ENCODE measurements at places on chromosomes 2 and 18.

- DNase-seq = no peak
Measured at GRCh38 chr2:241772063-241772499, 4.5 kb upstream of the GAL3ST2 start.

GRCh38 chr2:171791361-171791760 lies 102.7 kb downstream of the SLC25A12 start:
- DNase-seq = no peak

GRCh38 chr2:188604579-188604978 lies 312.9 kb downstream of the GULP1 start:
- DNase-seq = no peak

DNA sequence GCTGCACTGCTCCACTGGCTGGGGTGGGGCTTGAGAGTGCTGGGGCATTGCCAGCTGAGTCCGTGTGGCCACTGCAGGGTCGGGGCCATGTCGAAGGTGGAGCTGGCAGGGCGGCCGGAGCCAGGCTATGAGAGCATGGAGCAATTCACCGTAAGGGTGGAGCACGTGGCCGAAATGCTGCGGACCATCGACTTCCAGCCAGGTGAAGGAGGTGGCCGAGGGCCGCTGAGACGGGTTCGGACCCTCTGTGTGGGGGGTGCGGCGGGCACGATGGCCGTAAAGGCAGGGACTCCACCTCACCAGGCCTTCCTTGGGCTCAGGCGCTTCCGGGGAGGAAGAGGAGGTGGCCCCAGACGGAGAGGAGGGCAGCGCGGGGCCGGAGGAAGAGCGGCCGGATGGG lies 2.1 kb downstream of the UCN start:
- no peak for DNase-seq

DNA sequence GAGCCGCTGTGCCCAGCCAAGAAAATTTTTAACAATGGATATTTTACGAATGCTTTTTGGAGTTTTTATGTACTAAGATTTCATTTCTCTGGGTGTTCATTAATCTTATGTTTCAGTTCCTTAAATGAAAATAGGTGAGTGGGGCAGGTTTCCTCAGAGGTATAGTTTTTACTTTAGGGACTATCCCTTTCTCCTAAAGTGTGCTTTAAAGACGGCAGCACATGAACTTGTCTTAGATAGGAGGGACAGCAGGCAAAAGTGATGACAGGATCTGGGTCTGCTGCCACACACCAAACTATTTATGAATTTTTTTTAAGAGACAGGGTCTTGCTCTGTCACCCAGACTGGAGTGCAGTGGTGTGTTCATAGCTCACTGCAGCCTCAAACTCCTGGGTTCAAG lies 8.0 kb upstream of the REL start:
- DNase-seq = no peak

DNA sequence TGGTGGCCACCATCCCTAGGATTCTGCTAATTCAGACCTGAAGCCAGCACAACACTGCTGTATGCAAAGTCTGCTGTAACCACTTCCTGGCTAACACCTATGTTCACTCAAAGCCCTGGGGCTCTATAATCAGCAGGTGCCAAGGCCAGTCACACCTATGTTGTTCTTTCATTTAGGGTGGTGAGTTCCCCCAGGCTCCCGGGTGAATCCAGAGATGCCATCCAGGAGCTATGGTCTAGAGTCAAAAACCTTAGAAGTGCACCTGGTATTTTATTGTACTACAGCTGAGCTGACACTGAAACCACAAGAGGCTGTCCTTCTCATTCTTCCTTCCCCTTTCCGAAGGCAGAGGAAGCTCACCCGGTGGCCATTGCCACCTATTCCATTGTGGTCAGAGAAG lies 46.2 kb upstream of the CCDC141 start:
- no peak for DNase-seq

DNA sequence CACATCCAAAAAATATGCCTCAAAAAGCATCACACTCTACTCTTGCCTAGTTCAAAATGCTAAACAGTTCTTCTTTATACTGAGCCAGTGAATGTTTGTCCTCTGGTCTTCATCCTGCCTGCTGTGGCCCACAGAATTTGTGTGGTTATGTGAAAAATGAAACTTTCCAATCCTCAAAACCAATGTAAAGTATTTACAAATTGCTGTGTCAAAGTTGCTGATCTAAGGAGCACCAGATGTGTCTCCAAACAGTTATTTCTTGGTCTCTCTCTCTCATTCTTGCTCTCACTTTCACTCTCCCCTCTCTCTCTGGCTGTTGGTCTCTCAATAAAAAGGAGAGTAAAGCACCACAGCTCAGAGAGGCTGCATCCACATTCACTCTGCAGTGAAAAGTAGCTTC lies 23.0 kb downstream of the EPHA4 start:
- no peak for DNase-seq

- no peak for DNase-seq
Measured at GRCh38 chr2:21585881-21586280, 462.1 kb downstream of the TDRD15 start.

GRCh38 chr2:110126906-110127305 lies 11.3 kb upstream of the MALL start:
- DNase-seq = no peak

GRCh38 chr2:233699424-233700027 lies 6.8 kb downstream of the UGT1A6 start:
- DNase-seq = no peak

DNA sequence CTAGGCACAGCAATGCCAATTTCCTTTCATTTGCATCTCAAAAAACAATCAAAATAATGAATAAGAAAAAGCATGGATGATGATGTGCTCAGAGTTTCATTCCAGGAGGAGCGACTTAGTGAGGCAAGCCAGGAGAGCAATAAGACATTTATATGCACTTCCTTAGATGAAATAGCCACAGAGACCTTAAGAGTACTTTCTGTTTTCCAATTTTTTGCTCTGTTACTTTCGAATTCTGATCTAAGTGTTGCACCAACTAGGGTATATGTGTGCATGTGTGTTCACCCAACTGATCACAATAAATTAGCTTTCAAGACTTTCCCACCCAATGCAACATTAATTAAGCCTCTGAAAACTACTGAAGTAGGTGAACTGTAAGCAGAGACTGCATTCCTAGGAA lies 709 bp downstream of the RAB27B start:
- no peak for DNase-seq

GRCh38 chr18:61080954-61081528 lies 252.2 kb upstream of the CDH20 start:
- DNase-seq = no peak

DNA sequence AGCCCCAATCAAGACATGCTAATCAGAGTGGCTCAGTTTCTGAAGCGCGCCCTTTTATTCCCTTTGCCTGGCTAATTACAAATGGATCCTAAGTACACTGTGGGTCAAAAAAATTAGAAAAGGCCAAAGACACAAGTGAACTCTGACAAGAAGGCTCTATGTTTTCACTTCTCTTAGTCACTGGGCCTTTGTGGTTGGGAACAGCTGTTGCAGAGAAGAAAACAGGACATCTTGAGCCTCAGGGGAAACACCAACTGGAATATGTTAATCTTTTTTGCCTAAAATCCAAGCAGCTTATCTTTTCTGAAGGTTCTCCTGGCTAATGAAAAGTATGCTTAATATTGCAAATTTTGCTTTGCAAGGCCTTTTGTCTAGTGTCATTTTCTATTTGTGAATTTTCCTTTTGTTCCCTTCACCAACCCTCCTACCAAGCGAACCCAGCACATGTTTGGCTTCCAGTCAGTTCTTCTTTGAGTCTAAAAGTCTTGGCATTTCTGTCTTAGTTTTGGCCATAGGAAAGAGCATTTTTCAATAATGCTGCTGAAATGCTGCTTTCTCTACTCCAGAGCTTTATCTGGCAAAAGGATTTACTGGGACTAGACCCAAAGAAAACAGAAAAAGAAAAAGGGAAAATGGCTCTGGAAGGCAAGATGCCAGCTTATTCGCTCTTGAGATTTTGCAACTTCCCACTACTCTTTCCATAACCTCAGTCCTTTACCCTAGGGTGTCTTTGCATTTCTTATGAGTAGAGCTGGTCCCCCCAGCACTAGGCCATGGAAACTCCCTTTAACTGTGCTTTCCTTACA lies 440.2 kb upstream of the ST6GAL2 start:
- no peak for DNase-seq

GRCh38 chr2:145086910-145087309 lies 567.0 kb upstream of the ZEB2 start:
- no peak for DNase-seq

DNA sequence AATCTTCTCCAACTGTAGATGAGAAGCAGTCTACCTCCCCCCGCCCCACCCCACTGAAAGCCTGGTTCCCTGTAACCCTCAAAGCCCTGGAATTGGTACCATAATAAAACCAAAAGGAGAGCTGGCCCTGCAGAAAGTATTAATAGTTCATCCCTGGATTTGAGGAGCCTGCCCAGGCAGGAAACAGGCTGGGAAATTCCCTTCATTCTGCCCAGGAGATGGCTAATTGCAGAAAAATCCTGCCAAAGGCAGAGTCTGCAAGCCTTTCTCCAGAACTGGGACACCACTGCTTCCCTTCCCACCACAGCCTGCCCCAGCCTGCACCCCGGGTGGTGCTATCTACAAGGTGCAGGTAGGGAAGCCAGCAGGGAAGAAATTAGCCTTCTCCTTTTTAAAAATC lies 16.3 kb downstream of the GKN2 start:
- no peak for DNase-seq

- no peak for DNase-seq
Measured at GRCh38 chr18:24990671-24991134, 361.3 kb downstream of the ZNF521 start.

DNA sequence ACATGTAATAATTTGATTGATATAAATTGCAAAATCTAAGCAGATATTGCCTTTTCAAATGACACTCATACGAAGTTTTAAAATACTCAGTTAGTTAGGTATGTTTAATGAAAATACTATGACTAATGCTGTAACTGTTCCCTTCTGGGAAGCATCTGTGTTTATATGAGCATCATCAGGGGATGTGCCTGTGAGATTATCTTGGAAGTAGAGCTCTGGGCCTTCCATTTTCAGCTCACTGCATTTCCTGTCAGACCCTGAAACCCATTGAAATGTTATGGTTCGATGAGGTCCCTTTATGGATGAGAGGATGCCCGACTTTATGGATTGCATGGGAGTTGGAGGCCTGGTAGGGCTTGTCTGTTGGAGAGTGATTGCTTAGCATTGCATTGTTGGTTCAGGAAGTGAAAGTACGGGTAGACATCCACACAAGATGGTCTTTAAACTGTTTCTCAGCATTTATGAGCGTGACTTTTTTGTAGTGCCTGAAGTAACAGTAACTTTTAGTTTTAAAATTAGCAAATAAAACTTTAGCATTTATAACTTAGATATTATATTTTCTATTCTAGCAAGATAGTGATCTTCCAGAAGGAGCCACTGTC lies 28.7 kb downstream of the ELP2 start:
- DNase-seq = no peak

DNA sequence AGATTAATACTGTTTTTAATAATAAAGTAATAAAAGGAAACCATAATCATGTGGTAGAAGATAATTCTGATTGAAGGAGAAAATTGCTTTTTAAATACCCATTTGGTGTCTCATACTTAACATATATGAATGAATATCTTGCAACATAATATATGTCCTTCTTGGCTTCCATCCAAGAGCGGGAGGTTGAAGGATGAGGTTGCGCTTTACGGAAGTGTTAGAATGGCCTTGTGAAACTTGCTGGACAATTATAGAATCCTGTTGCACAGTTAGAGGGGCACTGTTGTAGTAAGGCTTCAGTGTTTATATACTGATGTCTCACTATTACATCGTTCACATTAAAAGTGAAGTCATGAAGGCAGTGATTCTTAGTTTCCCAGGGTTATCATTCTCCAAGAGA lies 9.4 kb downstream of the INSIG2 start:
- DNase-seq = no peak

DNA sequence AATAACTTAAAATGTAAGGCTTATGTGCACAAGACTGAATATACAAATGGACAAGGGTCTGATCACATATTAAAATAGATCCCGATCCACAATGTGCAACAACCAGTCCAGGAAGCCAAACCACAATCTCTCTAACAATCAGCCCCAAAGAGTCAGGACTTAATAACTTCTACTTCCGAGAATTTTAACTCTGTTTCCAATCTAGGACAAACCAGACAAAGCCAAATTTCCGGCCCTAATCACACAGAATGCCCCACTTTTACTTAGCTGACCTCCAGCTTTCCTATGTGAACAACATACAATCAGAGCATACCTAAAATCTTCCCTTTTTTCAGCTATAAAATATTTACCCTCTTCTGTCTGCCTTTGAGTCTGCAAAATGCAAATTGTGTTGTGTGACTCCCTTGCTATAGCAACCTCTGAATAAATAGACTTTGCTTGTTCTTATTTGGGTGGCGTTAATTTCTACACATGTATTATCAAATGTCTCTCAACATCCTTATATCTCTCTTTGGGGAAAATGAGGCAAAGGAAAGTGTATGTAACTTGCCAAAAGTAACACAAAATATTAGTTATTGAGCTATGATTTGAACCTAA lies 381.9 kb upstream of the MC4R start:
- DNase-seq = no peak

- DNase-seq = no peak
Measured at GRCh38 chr2:181307203-181307991, 149.8 kb upstream of the ITGA4 start.

DNA sequence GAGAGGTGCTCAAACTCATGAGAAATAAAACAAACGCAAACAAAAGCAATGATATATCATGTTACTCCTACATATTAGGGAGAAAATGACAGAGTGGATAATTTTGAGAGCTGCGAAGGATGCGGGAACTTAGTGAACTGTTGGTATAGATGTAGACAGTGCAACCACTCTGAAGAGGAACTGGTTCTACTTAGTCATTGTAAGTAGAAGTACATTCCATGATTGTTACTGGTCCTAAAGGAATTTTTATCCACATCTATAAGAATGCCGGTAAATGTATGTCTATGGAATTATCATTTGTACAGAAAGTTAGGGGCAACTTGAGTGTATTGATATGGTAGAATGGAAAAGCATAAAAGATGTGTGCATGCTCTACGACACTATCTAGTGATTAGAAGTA lies 1238.4 kb downstream of the LRP1B start:
- DNase-seq = no peak

- DNase-seq = no peak
Measured at GRCh38 chr2:161104054-161104553, 56.1 kb upstream of the TANK start.

DNA sequence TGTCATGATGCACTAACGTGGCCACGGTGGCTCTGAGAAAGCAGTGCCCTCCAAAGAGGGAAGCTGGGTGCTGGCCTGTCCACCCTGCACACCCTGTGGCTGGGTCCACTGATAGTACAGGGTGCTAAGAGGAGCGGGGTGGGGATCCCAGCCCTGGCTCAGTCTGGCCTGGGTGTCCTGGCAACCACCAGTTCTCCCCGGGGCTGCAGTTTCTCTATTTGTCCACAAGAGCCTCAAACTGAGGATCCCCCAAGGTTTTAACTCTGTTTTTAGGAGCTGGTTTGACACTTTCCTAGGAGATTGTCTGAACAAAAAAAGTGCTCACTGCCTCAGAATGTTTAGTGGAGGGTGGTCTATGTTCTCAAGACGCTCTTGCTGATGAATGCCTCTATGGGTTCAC lies 29.0 kb downstream of the EDAR start:
- DNase-seq = no peak

- DNase-seq = no peak
Measured at GRCh38 chr2:55948176-55948923, 24.8 kb upstream of the EFEMP1 start.

- DNase-seq = no peak
Measured at GRCh38 chr2:30663806-30664205, 143.4 kb downstream of the CAPN13 start.

Measured in stimulated activated CD8-positive, alpha-beta memory T cell treated with anti-CD3 and anti-CD28 coated beads, Interleukin-4, amount 100 ng/mL, for 48 hours (primary cell).